Cortex of kidney (tissue), 1 donor: ENCODE measurements at places on chromosomes 5 and 9.

DNA sequence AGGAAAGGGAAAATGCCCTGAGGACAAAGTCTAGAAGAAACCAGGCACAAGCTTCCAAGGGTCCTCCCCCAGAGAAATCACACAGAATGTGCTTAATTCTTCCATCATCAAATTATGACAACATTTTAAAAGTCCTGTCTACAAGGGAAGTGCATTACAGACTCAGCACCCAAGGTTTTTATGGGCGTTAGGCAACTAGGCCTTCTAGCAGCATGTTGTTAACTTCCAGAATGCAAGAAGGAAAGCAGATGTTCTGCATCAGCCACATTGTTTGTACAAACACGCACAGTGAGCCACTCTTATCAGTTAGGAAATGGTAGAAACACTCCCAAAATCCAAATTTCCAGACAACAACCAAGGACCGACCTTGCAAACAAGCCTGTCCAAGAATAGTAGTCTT lies 26.5 kb downstream of the SMC5 start:
- no peak for DNase-seq

DNA sequence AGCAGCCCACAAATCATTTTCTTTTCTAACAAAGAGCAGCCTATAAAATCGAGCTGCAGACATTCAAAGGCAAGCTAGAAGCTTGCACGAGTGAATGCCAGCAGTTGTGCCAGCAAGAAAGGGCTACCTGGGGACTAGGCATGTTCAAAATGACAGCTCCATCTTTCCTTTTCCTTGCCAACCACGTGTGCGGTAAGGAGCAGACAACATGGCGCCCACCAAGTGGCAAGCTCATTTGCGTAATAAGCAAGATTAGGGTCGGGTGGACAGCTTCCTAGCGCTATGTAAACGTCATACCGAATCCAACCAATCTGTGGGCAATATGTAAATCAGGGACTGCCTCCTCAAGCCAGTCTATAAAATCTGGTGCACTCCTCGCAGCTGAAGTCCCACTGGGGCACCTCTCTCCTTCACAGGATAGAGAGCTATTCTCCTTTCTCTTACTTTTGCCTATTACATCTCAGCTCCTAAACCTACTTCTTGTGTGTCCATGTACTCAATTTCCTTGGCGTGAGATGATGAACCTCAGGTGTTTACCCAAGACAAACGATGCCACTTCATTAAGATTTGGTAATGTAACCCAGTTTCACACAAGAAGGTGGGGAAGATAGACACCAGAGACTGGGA lies 22.5 kb upstream of the SPARC start:
- DNase-seq, result no peak

- no peak for DNase-seq
These were observed 313.5 kb upstream of the PANK3 start for GRCh38 chr5:168892618-168893186.

- no peak for DNase-seq
These were observed 2.1 kb downstream of the ANP32B start for GRCh38 chr9:97985058-97985861.

DNA sequence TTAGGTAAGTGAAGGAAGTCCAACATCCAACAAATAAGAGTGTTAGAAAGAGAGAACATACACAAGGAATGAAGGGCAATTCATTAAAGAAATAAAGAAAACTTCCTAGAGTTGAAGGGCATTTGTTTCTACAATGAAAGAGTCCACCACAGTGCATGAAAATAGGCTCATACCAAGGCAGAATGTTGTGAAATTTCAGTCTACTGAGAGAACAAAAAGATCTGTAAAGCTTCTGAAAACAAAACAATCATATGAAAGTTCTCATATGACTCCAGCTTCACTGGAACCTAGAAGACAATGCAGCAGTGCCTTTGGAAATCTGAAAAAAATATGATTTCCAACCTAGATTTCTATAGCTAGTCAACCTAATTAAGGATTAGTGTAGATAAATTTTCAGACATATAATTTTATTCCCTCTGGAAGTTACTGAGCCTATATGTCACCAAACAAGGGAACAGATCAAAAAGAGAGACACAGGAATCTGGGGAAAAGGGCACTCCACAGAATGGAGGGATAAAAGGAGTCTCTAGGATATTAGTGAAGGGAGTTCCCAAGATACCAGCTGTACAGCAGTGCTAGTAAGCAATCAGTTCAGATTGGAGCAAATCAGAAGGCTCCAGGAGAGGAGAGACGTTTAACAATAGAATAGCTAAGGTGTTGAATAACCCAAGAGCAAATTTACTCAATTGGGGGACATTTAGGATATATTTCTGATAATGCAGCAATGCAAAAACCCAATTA lies 5.8 kb downstream of the C5orf58 start:
- DNase-seq, result no peak

GRCh38 chr9:104386425-104387069 lies 117.5 kb upstream of the OR13F1 start:
- DNase-seq, result no peak

GRCh38 chr9:2243666-2244555 lies 228.8 kb downstream of the SMARCA2 start:
- DNase-seq, result no peak

DNA sequence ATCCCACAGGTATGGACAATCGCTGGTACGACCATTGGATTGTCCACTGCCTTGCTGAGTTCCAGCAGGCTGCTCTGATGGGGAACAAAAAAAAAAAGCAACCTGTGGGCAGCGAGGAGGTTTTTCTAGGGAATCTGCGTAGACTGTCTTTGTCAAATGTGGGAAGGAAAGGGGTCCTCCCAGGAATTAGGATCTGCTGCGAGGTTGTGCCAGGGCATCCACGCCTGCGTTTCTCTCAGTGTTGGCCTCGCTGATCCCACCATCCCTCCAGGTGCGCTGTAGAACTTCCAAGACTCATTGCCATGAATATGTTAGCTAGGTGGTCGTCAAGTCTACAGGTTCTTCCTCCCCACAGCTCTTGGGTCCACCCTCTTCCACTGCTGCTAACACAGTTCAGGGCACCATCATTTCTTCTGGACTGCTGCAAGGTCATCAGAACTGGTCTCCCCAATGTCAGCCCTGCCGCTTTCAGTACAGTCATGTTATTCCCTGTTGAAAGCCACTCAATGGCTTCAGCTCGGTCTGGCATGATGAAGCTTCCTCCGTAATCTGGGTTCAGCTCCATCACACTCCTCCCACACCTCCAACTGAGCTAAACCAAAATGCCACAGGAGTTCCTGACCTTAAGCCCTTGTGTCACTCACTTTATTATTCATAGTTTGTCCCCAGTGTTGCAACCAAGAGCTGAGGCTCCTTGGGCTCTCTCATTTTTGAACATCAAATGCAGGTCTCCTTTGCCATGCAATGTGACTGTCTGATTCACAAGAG lies 79.5 kb upstream of the DMRT1 start:
- no peak for DNase-seq

DNA sequence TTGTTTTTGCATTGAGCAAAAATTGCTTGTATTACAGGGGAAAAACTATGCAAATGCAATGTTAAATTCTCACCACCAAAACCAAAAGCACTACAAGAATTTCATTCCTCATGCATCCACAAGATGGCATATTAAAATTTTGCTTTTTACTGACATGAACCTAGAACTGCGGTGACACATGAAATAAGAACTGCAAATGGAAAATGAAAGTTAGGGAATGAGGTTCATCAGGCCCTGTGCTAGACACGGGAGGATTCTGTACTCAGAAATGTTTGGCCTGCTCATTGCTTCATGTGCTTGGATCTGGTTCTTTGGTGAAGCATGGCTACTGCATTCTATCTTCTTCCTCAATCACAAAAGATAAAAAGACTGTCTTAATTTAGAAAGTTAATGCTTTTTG lies 9.1 kb upstream of the RFK start:
- no peak for DNase-seq

GRCh38 chr5:103444333-103445038 lies 118.1 kb downstream of the NUDT12 start:
- DNase-seq, result no peak

DNA sequence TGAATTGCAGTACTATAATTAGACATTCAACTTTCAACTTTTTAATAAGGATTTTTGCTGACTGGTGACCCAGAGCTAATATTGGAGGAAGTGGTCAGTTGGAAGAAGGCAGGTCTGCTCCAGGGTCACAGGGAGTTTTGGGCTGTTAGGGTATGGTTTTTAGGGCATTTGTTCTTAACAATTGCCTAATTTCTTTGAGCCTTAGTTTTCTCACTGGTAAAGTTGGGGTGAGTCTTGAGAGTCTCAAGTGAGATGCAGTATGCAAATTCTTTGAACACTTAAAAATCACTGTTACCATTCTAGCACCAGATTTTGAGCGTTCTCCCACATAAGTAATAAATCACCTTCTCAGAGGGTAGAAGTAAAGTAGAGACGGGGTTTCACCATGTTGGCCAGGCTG lies 50.9 kb downstream of the RMI1 start:
- DNase-seq, result no peak

DNA sequence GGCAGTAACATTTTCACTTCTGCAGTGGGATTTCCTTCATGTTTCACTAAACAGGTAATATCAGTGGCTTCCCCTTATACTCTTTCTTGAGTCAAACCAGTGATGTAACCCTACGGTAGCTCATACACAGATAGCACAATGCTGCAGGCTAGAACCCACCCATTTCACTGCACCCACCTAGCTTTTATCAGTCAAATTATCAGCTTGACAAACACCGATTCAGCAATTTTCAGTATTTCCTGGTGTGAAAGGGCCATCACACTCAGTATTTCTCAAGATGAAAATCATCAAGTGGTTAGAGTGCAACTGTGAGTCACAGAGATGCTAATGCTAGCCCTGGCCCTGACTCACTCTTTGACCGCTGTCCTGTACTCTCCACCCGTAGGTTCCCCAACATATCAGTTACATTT lies 242.3 kb upstream of the PTGER4 start:
- no peak for DNase-seq

DNA sequence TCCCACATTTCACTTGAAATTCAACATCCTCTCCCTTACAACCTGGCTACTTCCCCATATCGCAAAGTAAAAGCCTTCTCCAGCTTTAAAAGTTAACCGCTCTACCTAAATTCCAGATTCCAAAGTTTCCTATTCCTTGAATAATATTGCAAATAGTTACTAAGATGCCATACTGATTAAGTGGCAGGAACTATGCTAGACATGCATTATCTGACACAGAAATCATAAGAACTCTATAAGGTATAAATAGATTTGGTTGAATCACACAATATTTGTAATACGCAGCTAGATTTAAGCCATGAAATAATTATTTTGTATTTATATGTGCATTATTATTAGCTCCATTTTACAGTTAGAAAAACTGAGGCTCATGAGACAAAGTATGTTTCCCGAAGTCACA lies 92.8 kb downstream of the NFIB start:
- no peak for DNase-seq

GRCh38 chr5:99928490-99928889 lies 606.7 kb upstream of the FAM174A start:
- DNase-seq, result no peak

DNA sequence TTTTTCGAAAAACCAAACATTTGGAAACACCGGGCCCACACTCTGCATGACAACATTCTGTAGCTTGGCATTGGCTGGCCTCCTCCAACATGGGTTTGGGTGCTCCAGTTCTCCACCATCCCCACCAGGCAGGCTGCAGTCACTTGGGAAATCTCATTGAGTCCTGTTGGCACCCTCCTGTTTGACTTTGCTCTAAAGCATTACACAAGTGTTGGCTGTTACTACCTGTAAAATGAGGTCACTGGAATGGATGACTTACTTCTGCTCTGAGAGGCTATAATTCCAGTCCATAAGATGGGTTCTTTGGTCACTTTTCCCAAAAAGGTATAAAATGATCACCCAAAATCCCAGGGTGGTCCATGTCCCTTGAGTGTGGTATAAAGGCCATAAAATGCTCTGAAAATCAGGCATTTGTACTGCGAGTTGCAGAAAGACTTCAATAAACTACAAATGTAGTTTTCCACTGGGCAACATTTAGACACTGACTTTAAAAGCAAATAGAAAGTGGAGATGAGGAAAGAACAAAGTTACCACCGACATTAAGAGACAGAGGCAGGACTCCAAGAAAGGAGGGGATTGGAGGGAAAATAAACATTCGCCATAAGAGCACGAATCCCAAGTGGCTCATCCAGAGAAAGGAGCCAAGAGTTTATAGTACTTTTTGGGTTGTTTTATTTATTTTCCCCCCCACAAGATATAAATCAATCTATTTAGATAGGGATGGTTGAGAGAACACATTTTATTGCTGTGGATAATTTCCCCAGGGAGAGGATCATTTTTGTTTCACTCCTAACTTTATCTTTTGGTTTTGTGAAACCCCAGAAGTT lies 295.1 kb downstream of the TLE1 start:
- no peak for DNase-seq

DNA sequence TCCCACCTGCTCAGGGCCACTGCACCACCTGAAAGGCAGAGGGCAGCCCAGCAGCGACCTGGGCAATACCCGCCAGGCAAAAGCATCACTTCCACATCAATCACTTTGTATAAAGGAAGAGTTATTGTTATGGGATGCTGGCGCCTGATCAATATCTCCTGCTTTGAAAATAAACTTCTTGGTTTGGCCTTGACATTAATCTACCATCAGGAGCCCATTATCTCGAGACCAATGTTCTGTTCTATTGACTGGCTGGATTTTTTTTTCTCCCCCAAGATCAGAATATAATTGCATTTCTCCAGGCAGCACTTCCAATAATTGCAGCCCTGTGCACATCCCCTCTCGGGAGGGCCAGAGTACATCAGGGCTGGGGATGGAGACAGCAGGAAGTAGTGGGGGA lies 44.4 kb upstream of the SAP30L start:
- DNase-seq, result no peak

DNA sequence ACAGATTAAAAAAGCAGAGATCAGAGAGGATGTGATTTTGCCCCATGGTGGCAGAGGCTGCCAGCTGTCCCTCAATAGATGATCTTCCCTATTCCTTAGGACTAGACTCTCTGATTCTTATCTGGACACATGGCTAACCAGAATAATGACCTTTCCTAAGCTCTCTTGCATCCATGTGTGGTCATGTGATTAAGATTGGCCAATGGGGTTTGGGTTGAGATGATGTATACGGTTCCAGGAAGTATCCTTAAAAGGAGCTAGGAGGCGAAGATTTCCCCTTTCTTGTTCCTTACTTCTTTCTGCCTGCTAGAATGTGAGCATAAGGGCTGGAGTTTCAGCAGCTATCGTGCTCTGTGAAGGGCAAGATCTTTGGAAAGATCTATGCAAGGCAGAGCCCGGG lies 39.8 kb downstream of the FOXI1 start:
- DNase-seq, result no peak

GRCh38 chr5:138636398-138636944 lies 61.3 kb upstream of the HSPA9 start:
- no peak for DNase-seq

DNA sequence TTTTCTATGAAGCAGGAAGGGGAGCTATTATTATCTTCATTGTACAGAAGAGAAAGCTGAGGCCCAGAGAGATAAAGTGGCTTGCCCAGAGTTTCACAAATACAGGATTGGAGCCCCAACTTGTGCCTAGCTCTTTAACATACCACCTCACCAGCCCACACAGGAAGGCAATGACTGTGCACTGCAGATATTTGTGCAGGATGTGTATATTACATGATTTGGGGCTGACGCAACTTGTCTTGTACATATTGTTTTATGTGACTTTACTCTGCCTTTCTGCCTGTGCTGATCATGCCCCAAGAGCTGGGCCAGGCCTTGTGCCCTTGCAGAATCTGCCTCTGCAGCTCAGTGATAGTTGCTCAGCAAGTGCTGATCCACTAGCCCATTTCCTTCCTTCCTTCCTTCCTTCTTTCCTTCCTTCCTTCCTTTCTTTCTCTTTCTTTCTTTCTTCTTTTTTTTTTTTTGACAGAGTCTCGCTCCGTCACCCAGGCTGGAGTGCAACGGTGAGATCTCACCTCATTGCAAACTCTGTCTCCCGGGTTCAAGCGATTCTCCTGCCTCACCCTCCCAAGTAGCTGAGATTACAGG lies 106.6 kb upstream of the TBCA start:
- no peak for DNase-seq

GRCh38 chr5:170737591-170737990 lies 45.9 kb upstream of the GABRP start:
- DNase-seq, result no peak
